ENCODE measurements at places on chromosomes 4 and X.

- DNase-seq, result peak; percentile 22
These were observed 30.4 kb downstream of the CLDN34 start for GRCh38 chrX:9997524-9997923.

DNA sequence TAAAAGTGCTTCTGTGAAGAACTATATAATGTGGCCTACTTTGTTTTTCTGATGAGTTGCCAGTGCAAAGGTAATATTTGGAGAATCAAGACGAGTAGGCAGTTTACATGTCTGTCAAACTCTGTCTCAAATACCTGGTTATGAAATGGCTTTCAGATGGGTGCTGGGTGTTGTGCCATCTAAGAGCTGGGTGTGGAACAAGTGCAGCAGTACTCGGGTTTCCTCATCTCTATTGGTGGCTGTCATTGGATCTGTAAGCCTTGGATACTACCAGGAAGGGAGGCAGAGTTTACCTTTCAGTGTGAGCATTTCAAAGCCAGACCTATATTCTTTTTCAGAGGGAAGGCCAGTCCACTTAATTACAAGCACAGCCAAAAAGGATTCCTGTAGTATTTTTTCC, 37.2 kb downstream of the MTM1 start:
- DNase-seq, result no peak

- peak; percentile 49 for DNase-seq
These were observed 98.2 kb downstream of the FRYL start for GRCh38 chr4:48681856-48682255.

DNA sequence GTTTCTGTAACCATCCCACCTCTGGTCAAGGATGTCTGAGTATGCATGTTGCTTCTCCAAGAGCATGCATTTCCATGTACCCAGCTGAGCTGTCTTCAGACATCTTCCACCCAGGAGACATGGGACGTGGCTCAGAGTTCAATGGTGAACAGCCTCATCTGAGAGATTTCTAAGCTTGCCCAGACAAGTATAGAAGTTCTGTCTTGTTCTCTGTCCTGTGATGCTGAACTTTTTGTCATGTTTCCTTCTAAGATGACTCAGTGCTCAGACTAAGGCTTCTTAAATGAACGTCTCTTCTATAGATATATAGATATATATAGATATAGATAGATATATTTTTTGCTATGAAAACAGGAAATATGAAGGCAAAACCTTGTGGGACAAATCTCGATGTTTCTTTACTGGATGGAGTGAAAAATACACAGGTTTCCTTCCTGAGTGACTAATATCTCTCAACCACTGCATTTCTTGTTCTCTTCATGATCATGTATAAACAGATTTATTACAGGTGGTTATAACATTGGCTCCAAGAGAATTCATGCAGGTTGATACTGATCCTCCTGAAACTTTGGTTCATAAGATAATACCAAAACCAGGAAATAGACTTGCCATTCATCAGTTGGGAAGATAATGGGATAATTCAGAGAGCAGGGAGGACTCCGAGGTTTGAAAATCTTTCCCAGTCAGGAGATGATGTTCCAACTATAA, 168.2 kb downstream of the ZNF518B start:
- DNase-seq, result peak; percentile 1

- no peak for DNase-seq
These were observed 9.4 kb upstream of the RPGR start for GRCh38 chrX:38336538-38337240.
